ENCODE measurements at places on chromosomes 6 and 20.
A peak's percentile ranks its signal among the peaks of the same experiment; 100 is the strongest.

DNA sequence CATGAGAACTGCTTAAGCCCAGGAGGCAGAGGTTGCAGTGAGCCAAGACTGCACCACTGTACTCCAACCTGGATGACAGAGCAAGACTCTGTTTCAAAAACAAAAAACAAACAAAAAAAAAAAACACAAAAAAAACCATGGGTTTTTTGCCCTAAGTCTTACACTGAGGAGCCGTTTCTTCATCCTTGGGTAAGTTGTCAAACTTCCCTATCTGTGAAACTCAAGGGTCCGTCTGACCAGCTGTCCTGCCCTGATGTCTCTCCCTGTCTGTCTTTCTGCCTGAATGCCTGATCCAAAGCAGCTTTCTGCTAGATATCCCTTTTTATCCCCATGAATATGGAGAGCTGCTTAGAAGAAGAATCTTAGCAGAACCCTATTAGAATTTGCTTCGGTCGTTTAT lies 41.3 kb upstream of the CLDN20 start:
- DNase-seq: no peak

- DNase-seq: no peak
Observed at GRCh38 chr6:9921366-9921765, 493.5 kb downstream of the TFAP2A start.

DNA sequence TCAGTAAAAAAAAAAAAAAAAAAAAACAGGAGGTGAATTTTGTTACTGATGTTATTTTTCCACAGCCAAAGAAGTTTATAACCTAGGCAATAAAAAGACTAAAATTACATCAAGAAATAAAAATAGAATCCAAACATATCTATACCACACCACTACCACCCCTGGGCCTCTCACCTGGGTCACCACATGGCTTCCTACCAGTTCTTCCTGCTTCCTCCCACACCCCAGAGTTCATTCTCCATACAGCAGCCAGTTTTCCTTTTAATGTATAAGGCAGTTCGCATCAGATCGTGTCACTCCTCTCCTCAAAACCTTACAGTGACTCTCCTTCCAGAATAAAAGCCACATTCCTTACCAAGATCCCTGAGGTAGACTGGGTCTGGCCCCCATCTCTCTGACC lies 23.9 kb downstream of the ROS1 start:
- DNase-seq: no peak

DNA sequence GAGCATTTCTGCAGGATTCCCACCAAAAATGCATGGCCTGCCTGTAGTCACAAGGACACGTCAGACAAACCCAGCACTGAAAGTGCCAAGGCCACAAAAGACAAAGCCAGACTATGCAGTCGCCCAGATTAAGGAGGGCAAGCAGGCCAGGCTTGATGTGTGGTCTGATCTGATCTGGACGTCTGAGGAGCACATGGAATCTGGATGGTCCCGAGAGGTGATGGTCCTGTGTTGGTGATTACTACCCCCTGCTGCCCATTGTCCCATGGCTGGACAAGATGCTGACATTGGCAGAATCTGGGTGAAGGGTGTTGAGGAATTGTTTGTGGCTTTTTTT lies 17.1 kb downstream of the NPEPL1 start:
- no peak for DNase-seq

DNA sequence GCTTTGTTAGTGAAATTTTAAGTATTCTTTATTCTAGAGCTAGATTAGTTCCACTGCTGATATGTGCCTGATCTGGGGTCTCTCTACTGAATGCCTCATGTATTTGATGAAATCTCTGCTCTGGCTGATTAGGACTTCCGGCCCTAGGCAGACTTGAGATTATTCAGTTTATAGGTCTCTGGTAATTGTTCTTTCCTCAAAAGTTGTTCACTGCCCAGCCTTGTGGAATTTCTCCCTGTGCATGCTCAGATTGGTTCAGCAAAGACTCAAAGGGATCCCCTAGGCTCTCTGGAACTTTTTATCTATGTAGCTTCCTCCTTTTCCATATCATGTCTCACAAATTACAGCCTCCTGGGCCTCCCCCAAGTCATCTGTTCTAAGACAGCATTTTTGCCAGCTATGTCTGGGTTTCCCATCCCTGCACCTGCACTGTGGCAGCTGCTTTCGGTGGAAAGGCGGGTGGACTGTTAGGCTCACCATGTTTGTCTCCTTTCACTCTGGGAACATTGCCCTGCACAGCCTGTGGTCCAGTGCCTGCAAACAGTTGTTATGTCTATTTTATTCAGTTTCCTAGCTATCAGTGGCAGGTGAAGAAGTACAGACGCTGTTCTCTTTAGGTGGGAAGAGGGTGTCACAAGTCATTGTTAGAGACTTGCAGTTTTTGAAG lies 73.7 kb downstream of the RPP40 start:
- DNase-seq: no peak

GRCh38 chr6:24740861-24741260 lies 21.9 kb upstream of the C6orf62 start:
- no peak for DNase-seq

- peak; percentile 81 for DNase-seq
Observed at GRCh38 chr6:31399589-31400466, 3.6 kb upstream of the MICA start.

DNA sequence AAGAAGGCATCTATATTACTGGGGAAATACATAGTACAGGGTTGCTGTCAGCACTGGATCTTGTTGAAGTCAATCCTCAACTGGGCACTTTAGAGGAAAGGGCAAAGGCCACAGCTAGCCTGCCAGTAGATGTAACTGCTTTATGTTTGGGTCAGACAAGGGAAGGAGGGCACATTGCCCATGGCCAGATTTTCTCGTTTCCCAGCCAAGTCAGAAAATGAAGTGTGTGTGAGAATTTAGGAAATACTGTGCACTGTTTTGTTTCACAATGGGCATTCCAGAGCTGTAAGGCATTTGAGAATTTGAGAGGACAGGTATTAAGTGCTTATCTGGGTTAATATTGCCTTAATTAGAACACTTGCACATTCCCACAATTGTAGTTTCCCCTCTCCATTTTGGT lies 183.9 kb upstream of the MCHR2 start:
- DNase-seq: no peak

DNA sequence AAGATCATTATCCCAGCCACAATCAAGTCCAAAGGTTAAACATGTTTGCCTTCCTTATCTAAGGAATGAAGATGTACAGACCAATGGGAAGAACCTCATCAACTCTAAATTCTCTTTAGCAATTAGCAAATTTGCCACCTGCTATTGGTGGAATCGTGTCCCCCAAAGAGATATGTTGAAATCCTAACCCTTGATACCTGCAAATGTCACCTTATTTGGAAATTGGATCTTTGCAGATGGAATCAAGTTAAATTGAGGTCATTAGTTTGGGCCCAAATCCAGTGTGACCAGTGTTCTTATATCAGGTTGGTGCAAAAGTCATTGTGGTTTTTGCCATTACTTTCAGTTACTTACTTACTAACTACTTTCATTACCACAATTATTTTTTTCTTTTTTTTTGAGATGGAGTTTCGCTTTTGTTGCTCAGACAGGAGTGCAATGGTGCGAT lies 31.3 kb downstream of the KLHL31 start:
- DNase-seq: no peak

DNA sequence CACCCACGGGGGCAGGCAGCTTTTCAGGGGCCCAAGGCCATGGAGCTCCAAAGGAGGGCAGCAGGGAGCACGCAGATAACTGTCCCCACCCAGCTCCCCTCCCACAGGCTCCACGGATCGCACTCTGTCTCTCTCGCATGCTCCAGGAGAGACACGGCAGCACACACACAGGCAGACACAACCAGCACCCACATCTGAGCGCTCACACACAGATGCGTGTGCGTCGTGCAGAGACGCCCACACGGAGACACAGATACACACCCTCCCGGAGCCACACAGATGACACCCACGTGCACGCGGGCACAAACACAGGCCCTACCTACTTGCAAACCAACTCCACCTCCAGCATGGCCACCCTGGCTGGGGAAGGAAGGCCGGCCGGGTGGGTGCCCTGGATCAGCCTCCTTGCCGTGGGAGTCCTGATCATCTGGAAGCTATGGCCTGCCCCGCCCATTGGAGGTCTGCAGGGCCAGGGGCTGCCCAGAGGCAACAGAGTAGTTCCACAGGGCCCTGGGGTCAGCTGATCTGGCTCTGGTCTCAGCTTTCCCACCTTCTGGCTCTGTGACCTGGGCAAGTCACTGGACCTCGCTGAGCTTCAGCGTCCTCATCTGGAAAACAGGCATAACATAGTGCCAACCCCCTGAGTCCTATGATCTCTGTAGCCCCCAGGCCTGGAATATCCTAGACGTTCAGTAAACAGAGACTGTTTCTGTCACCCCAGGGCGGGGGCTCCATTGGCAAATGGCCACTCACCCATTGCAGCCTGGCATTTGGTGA lies 31.5 kb downstream of the AAR2 start:
- no peak for DNase-seq

DNA sequence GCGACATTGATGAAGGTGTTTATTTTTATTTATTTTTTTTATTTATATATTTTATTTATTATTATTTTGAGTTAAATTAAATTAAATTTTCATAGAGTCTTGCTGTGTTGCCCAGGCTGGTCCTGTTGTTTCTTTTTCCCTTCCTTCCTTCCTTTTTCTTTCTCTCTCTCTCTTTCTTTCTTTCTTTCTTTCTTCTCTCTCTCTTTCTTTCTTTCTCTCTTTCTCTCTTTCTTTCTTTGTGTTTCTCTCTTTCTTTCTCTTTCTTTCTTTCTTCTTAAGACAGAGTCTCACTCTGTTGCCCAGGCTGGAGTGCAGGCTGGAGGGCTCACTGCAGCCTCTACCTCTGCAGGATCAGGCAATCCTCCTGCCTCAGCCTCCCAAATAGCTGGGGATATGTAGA lies 84.7 kb upstream of the AKAP12 start:
- DNase-seq: no peak

- DNase-seq: no peak
Observed at GRCh38 chr6:151553416-151554165, 59.8 kb downstream of the CCDC170 start.

DNA sequence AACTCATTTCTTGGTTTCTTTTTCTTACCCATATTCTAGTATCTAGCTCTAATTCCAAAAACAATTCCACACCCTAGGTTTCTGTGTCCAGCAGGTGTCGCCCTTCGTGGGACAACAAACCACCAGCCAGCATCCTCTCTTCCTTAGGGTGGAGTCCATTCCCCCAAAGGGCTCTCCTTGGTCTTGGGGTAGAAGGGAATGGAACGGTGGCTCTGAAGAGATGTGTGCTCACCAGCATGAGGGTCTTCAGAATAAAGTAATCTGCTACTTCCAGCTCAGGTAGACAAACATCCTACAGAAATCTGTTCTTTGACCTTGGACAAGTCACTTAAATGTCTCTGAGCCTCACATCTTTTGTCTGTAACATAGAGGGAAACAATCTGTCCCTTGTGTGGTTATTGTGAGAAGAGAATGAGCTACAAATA lies 7.2 kb downstream of the HLA-DMB start:
- peak; percentile 45 for DNase-seq

DNA sequence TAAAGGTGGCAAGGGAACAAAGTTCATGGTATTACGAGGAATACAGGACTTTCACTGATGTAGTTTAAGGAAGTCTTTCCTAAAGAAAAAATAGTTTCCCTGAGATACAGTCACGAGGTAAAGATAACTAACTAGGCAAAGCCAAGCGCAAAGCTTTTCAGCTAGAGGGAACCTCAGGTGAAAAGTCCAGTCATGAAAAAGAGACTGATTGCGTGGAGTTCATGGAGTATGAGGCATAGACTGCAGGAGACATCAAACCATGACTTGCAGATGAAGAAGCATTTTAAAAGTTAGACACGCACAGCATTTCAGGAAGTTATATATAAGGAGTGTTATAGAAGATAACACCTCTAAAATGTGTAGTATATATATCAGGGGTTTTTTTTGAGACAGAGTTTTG lies 205.6 kb upstream of the ZNF184 start:
- no peak for DNase-seq

DNA sequence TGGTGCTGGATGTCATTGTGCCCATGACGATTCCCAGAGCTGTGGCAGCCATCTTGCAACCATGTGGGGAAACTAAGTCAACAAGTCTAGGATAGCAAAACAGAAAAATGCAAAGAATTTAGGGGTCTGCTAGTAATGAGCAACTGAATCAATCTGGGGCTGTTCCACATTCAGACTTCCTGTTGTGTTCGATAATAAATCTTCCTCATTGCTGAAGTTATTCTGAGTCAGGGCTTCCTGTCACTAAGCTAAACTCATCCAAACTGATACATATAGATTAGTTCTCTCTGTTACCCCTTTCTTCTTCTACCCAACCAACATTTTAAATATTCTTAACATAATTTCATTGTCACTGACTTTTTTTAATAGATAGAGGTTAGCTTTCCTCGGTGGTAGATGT lies 205.9 kb downstream of the HACE1 start:
- no peak for DNase-seq

DNA sequence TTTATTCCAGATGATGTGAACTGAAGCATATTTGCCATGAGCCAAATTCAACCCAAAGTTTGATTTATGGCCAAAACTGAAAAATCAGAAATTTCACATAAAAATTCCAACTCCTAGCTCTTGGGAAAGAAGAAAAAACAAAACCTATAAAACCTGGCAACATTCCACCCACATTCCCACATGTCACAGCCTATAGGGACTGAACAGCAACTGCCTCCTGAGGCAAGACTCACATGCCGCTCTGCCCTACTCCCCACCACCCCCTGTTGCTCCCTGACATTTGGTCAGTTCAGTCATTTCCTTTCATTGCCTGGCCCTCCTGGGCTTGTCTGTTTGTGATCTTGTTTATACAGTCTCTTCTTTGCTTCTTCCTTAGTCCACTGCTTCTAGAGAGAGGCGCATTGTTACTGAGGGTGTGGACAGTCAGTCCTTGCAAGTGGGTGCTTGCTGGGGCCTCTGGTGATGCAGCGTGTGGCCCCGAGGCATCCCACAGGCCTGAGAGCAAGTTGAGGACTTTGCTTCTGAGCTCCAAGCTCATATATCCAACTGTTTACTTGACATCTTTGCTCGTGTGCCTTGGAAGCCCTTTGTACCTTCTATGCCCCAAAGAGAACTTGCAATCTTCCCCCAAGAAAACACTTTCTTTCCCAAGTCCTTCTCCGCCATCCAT lies 31.4 kb downstream of the NFATC2 start:
- DNase-seq: no peak

DNA sequence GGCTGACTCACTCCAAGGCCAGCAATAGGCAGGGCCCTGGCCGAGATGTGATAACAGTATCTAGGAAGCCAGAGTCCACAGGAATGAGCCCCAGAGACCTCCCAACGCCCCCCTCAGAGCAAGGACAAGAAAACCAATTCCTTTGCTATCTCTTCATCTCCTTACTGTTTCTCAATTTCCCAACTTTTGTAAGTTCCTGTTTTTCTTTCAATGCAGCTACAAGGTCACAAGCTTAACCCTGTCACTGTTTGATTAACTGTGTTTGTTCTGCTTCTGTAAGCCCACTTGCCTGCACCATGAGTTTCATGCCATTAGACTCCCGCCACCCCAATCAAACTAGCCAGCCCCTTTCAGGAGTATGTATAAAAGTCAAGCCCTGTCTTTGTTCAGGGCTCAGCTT lies 3.5 kb downstream of the FKBP1C start:
- DNase-seq: no peak
